HT1080 (cell line): ENCODE measurements at places on chromosomes 12 and 14.

GRCh38 chr12:67593041-67593440 is 55.5 kb upstream of the DYRK2 start:
- peak; percentile 45 for DNase-seq

DNA sequence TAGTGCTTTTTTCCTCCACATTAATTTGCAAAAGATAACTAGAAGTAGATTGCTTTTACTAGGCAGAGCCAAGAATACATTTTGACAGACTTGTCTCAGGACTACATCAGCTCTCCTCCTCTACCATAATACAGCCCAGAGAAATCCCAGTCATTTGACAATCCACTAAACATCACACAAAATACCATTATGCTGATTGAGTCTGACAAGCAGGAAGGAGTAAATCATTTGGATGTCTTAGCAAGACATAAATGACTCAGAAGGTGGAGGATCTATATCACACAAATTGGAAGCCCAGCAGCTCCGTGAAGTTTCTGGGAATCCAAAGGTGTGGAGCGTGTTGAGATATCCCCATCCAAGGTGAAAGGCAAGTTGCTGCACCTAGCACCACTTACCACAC is 75.4 kb upstream of the FKBP4 start:
- peak; percentile 39 for DNase-seq

GRCh38 chr12:52267699-52268098 is 6.7 kb upstream of the KRT86 start:
- no peak for DNase-seq

DNA sequence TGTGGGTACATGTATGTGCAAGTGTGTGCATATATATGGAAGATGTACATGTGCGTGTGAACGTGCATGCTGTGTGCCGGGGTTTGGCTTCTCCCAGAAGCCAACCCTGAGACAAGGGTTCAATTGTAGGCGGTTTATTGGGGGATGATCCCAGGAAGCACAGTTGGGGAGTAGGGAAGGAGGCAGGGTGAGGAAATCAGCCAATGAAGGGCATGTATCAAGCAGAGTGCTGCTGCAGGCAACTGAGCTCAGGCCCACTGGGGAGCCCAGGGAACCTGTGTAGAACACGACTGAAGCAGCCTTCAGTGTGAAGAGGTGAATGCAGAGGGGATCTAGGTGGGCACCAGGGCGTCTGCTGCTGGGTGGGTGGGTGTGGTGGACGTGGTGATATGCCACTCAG is 21.6 kb downstream of the SYNDIG1L start:
- DNase-seq = no peak

GRCh38 chr12:777550-778047 is 25.2 kb downstream of the WNK1 start:
- no peak for DNase-seq

DNA sequence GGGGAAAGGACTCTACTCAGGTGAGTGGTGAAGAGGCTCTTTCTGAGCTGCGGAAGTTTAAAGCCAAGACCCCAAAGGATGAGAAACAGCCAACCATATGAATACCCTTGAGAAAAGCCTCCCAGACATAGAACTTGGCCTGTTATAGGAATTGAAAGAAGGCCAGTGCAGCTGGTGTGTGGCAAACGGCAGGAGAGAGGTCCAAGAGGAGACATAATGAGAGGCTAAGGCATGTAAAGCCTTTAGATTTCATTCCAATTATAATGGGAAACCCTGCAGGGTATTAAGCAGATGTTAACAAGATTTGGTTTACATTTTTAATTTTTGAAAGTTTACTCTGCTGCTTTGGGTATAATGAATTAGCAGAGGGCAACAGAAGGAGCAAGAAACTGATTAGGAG is 552.1 kb upstream of the FBXO33 start:
- DNase-seq = no peak

GRCh38 chr14:64612021-64612380 is 62.2 kb downstream of the PPP1R36 start:
- peak; percentile 67 for DNase-seq

- DNase-seq = peak; percentile 65
Measured at GRCh38 chr14:69715725-69716477, 51.0 kb upstream of the SRSF5 start.

- peak; percentile 77 for DNase-seq
Measured at GRCh38 chr12:112584266-112584722, 165.5 kb downstream of the PTPN11 start.

- no peak for DNase-seq
Measured at GRCh38 chr12:108516511-108517275, 1.6 kb downstream of the FICD start.

DNA sequence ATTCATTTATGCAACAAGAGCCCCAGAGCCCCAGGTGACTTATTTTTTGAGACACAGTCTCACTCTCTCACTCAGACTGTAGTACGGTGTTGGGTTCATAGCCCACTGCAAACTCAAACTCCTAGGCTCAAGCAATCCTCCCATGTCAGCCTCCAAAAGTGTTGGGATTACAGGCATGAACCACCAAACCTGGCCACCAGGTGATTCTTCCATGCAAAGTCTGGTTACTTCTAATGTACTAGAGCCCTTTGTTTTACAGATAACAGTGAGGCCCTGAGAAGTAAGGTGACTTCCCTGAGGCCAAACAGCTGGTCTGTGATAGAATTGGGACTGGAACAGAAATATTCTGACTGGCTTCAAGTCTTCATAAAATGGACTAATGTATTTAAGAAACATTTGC is 10.0 kb upstream of the KCNK10 start:
- DNase-seq = no peak

- no peak for DNase-seq
Measured at GRCh38 chr12:56037161-56037560, 4.6 kb upstream of the RPS26 start.

GRCh38 chr14:93788543-93789227 is 400 bp upstream of the PRIMA1 start:
- no peak for DNase-seq

DNA sequence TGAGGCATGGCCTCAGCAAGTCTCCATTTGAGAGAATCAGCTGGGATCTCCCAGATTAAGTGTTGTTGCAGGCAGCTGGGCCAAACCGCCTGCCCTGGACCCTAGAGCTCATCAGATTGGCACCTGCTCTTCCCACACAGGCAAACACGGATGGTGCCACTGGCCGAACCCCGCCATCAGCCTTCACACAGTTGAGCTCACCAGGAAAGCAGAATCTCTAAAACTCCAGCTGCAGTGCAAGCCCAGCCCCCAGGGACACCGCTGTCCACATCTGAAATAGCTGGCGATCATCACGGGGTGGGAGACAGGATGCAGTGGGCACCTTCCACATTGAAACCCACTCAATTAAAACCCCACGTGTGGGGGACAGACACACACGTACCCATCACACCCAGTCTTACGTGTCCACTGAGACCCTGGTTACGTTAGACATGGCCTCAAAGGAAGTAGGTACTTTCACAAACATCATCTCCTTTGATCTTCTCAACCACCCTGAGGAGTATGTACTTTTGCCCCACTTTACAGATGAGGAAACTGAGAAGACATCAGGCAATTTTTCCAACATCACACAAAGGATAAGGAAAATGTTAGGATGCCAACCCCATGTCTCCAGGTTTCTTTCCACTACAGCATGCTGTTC is 88.8 kb downstream of the SINHCAF start:
- no peak for DNase-seq

GRCh38 chr14:20934148-20934762 is 21.0 kb upstream of the RNASE2 start:
- DNase-seq = peak; percentile 32

DNA sequence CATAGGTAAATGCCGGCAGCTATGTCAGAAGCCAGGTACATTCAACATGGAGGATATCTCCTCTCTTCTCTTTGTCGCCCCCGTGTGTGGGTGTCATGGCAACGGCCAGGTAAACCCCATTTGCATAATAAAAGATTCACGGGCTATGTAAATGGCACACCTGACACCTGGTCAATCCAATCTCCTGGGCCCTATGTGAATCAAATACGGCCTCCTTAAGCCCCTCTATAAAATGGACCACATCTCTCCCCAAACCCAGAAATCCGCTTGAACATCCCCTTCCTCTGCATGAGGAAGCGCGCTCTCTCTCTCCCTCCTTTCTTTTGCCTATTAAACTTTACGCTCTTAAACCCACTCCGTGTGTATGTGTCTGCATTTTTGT is 363.7 kb downstream of the SOX5 start:
- DNase-seq = no peak

DNA sequence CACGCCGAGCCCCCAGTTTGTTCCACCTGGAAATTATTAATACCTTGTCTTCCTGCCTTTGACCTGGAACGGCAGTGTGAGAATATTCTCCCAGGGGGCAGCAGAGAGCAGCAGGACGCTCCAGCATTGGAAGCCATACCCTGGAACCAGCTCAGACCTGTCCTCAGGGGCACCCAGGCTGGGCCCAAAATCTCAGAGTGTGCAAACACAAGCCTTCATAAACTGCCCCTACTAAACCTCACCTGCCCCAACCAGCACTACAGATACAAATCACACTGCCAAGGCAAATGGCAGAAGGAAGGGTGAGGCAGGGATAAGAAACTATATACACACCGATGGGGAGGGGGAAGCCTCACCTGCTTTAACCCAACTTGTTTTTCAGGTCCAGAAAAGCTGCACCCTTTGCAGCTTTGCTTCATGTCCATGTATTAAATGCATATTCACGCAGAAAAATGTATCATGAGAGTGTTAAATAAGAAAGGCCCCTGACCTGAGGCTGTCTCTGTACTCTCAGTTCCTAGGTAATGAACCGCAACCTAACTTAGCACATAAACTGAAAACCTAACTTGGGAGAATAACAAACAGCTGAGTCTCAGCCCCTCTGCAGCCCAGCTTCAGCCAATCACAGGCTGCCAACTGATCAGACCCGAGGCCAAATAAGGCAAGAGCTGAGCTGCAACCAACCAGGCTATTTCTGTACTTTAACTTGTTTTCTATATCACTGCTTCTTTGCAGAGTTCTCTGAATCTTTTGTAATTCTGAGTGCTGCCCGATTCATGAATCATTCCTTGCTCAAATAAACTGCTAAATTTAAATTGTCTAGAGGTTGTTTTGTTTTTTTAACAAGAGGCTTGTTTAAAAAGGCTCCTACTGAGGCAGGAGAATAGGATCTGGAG is 130.1 kb downstream of the SPTSSA start:
- DNase-seq = peak; percentile 46

- no peak for DNase-seq
Measured at GRCh38 chr14:34583525-34583924, 44.0 kb upstream of the EAPP start.

GRCh38 chr14:31966896-31967668 is 110.0 kb upstream of the ARHGAP5 start:
- DNase-seq = no peak

DNA sequence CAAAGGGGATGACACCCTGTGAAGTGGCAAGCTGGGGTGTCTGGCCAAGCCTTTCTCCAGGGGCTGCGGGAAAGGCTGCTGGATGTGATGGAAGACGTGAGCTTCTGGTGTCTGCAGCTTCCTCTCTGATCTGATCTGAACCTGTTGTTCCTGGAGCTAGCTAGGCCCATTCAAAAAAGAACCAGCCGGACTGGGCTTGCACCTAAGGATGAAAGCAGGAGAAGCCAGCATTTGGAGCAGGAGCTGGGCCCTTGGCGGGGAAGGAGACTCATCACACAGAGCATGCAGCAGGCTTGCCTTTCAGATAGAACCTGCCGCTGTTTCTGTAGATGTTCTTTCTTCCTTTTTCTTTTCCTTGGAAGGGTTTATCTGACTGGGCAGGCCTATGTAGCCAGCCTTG is 9.5 kb downstream of the RPH3A start:
- no peak for DNase-seq

- DNase-seq = peak; percentile 26
Measured at GRCh38 chr12:69008520-69008919, 75.5 kb upstream of the CPM start.

- no peak for DNase-seq
Measured at GRCh38 chr12:16600525-16600924, 5.4 kb downstream of the LMO3 start.

GRCh38 chr14:52936437-52936836 is 14.4 kb downstream of the FERMT2 start:
- no peak for DNase-seq

DNA sequence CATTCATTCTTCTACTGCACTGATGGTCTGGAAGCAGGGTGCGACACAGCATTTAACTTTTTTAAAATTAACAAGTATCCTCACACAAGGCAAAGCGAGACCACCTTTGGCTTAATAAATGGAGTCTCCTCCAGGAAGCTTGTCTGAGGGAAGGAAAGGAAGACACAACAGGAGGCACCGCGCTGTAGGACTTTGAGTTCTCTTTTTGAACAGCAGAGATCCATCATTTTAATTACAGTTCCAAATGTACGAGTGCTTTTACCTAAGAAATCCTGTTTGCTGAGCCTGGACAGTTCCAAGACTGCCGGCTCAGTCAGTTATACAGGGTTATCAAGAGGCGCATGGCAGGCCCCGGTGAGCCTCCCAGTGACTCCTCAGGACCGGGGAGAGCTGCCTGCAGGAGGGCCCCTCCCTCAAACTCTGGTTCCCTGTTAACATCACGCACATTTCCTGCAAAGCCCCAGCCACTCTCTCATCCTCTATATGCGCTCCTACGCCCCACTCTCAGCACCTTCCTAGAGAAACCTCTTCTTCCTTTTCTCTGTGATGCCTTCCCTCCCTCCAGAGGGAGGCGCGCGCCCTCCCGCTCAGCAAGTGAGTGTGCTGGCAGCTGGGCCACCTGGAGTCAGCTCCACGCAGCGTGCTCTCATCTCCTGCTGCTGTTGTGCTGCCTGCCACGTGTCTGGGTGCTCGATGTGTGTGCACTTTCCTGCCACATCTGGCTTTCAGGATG is 46.1 kb downstream of the STX2 start:
- no peak for DNase-seq

- no peak for DNase-seq
Measured at GRCh38 chr14:83883732-83884131, 1646.2 kb upstream of the FLRT2 start.

- no peak for DNase-seq
Measured at GRCh38 chr12:91381309-91381804, 198.7 kb upstream of the DCN start.

GRCh38 chr12:5328669-5329517 is 103.0 kb upstream of the NTF3 start:
- no peak for DNase-seq

GRCh38 chr12:58489394-58489793 is 430.9 kb downstream of the LRIG3 start:
- DNase-seq = no peak

DNA sequence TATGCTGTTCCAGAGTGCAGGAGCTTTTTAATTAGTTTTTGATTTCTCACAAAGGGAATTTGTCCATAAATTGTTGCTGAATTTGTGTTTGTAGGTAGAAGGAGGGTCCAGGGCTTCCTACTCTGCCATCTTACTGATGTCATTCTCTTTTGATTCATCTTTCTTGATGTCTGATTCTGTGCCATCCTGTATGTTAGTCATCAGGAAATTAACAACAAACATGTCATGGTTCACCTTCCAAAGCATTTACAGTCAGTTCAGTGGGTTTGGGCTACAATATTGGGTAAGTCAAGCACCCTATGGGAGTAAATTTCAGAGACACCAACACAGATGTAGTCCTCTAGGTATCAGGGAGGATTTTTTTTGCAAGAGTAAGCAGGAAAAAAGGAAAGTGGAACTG is 135.2 kb upstream of the SLC38A2 start:
- DNase-seq = peak; percentile 37
